ENCODE measurements at places on chromosomes 2 and 18. TPM values are rescaled to one million over a fixed set of nuclear protein-coding genes. Genes with fewer than 3 reads are reported as not detected.

Gene PLGLB1
- total RNA-seq, result 6.3 TPM

Gene NGEF
- 12.0 TPM for total RNA-seq

Gene KRTCAP3
- total RNA-seq, result 65.7 TPM

Gene IL37
- 0.29 TPM for total RNA-seq

Gene UCN
- 3.1 TPM for total RNA-seq

Gene RUFY4
- total RNA-seq, result 0.17 TPM

- DNase-seq, result no peak
These were observed 7.3 kb upstream of the SLC39A10 start for GRCh38 chr2:195649629-195650190.

- no peak for DNase-seq
These were observed 49.0 kb downstream of the MAP2 start for GRCh38 chr2:209472871-209473270.

DNA sequence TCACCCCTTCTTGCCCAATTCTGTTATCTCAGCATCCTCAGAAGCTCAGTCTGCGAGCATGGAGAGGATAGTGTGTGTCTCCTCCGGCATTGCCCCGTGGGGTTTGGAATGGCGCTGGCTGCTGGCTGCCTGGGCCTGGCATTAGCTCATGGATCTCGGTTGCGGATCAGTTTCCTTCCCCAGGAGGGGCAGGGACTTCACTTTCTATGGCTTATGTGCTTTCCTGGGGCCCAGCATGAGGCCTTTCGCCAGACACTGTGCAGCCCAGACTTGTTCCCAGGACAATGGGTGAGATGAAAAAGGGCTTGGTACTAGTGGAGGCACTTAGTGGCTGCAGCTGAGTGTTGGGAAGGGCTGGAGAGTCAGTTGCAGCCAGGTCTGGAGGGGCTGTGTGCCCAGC, 143.3 kb downstream of the GLI2 start:
- DNase-seq, result no peak

DNA sequence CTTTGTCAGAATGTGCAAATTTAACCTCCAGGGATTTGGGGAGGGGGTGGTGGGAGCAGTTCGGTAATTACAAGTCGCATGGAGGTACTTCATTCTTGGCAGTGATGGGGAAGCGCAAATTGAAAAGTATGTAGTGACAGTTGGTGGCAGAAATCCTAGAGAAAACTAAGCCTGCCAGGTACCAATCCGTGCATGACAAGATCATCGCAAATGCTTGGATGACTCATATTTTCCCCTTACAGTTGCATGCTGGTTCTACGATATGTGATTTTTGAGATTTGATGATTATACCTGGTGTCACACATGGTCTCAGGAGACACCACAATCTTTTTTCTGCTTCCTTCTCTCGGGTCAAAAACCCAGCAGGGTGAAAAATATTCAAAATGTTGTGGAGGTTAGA, 479.7 kb upstream of the ID2 start:
- DNase-seq, result no peak

DNA sequence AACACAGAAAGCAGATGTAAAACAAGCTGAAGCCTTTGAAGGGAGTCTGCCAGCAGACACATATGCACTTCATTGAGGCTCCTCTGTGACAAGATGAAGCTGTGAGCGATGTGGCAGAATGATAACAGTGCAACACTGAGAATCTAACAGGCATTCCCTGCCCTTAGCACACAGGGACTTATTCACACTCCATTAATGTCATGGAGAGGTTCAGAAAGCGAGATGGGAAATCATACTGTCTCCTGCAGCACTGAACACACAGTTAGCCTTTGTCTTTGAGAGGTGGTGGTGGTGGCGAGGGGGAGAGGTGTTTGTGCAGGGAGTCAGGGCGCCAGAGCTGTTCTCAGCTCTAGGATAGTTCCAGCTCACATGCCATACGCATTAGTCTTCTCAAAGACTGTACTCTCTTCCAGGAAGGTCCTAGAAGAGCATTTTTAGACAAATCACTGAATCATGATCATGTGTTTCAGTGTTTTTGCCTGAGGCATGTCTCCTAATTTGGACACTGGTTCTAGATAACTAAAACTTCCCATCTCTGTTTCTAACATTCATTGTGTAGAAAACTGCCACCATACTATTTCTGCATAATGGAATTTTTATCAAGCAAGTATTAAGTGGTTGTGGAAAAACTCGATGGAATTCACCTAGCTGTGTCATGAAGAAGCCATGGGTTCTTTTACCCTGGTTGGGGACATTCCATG, 93.5 kb upstream of the ITGB6 start:
- no peak for DNase-seq

DNA sequence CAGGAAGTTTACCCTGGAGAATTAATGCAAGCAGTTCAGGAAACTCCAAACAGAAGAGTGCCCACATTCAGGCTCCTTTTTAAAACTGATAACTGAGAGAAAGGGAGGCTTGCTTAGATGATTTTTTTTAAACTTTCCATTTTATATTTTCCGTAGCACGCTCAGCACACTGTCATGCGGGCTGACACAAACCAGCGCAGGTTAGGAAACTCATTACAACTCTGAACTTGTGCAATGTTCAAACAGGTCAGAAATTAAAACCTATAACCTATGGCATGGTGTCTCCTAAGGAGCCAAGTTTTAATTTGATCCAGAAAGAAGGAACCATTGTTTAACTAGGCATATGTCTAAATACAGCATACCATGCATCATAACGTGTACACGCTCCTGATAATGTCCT, 117.7 kb upstream of the SMIM21 start:
- no peak for DNase-seq

GRCh38 chr2:4140281-4140970, 437.1 kb downstream of the DCDC2C start:
- no peak for DNase-seq

GRCh38 chr2:202377207-202377761, 1.2 kb downstream of the BMPR2 start:
- DNase-seq, result peak; percentile 25

DNA sequence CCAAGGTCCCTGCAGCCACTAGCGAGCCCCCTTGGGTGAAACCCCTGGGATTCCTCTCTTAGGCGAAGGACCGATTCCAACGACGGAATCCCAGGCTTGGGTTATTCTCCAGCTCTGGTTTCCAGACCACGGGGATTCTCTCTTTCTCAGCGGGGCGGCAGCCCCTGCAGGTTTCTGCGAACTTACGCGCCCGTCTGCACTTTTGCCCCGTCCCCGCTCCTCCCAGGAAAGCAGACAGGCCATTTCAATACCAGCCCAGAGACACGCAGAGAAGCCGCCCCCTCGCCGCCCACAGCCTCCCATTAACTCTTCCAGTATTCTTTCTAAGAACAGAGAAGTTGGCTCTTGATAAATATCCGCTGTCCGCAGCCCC, 1.2 kb downstream of the CBLN2 start:
- no peak for DNase-seq

DNA sequence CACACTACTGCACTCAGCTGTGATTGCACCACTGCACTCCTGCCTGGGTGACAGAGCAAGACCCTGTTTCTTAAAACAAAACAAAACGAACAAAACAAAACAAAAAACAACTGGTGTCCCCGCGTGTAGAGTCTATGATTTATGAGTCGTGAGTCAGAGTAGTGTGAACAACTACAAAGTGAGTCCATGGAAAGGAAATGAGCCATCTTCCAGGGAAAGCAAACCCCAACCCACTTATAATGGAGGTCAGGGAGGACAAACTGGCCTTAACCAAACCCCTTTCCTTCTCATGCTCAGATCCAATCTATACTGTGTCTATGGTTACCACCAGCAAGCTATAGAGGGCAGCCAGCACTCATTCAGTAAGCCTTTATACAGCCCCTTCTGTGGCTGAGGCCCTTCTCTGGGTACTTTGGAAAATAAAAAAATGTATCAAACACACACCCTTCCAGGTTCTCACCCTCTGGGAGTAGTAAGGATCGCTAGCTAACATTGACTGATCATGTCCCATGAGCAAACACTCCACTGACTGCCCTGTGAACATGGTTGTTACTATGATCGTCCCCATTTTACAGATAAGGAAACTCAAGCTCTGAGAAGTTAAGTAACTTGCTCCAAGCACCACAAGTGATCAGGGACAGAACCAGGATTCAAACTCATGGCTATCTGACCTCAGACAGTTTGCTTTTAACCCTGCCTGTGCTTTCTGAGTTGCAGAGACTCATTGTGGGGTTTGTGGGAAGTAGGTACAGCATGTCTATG, 24.7 kb upstream of the COLEC12 start:
- DNase-seq, result no peak

GRCh38 chr2:111117598-111118480, 2.9 kb upstream of the BCL2L11 start:
- DNase-seq, result peak; percentile 17

DNA sequence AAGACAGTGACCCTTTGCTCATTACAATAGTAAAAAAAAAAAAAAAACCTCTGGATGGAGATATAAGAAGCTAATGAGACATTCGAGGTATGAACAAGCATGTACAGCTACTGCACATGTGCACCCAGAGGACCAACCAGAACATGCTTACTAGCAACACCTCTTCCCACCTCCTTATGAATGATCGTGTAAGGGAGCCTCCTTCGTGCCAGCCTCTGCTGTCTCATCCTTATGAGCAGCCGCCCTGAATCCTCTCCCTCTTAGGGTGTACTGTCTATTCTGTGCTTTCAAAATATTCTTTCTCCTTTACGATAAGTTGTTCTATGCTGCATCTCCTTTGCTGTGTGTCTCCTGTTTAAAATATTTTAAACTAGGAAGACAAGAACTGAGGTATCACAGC, 91.4 kb upstream of the ACSL3 start:
- DNase-seq, result no peak

GRCh38 chr2:23756593-23757292, 170.2 kb downstream of the ATAD2B start:
- DNase-seq, result no peak

GRCh38 chr18:23087352-23087751, 47.9 kb upstream of the CABLES1 start:
- no peak for DNase-seq

DNA sequence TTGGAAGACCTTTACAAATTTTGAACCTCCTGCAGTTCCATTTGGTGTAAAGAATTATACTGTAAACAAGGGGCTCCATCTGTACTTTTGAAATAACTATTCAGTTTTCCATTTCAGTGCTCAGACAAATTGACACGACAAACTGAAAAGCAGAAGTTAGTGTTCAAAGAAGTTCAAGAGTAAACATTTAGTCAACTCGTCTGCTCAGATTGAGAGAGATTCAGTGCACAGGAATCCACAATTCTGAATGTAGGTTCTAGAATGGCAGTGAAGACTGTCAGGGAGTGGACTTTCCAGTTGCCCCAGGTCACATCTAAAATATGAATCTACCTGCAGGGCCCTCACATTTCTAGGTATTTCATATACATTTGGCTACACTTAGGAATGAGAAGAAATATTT, 322.3 kb upstream of the TCF4 start:
- DNase-seq, result no peak

- no peak for DNase-seq
These were observed 42.6 kb downstream of the SESTD1 start for GRCh38 chr2:179222076-179222475.

DNA sequence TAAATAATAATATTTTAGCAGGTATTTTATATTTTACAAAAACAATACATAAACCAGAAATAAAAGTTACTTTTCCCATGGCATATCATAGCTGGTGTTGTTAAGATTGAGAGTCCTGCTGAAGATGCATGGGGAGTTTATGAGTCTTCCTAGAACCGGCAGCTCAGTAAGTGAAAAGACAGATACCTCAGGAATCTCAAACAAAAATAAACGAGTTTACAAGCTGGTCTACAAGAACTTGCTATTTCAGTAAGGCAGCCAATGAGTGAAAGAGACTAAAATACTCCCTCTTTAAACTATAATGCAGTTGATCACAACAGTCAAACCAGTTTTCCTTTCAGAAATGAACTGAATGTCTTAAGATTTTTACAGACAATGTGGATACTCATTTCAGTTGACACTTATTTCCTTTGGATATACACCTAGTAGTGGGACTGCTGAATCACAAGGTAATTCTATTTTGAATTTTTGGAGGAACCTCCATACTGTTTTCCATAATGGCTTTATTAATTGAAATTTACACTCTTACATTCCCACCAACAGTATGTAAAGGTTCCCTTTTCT, 8.9 kb downstream of the GAREM1 start:
- no peak for DNase-seq

GRCh38 chr2:127039387-127040031, 67.4 kb downstream of the BIN1 start:
- DNase-seq, result no peak

- DNase-seq, result no peak
These were observed 32.6 kb downstream of the VIT start for GRCh38 chr2:36729067-36729466.

GRCh38 chr2:191215666-191216065, 29.5 kb upstream of the MYO1B start:
- no peak for DNase-seq

DNA sequence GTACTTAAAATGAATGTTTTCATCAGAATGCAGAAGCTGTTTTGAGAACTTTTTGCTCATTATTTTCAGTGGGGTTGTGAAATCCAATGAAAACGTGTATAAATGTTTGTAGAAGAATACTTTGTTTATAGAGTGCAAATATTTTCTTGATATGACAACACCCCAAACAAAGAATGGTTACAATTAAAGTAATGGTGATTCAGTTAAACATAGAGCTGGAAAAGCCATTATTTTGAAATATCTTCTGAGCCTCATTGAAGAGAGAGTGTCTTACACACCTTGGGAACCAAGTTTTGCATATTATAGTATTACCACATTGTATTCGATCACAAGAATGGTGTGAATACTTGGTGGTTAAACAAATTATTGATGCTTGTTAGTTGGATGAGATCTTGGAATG, 48.7 kb downstream of the SPTBN1 start:
- no peak for DNase-seq

GRCh38 chr2:107174171-107174570, 288.2 kb upstream of the ST6GAL2 start:
- DNase-seq, result no peak

DNA sequence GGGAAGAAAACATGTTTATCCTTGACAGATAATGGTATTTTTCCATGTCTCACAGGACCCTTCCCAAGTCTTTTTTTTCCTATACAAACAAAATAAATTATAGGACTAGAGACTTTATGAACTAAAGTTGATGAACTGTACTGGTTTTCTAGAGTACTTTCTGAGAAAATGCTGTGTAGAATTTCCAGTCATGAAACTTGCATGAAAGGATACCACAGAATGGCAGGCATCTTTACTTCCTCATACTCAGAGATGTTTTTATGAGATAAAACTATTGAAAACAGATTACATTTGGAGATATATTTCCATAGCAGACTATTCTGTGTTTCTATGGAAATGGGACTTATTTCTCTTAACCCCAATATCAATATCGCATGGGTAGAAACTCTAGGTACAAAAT, 403.5 kb downstream of the PARD3B start:
- DNase-seq, result no peak

- no peak for DNase-seq
These were observed 425.1 kb downstream of the RND3 start for GRCh38 chr2:150062416-150062815.

DNA sequence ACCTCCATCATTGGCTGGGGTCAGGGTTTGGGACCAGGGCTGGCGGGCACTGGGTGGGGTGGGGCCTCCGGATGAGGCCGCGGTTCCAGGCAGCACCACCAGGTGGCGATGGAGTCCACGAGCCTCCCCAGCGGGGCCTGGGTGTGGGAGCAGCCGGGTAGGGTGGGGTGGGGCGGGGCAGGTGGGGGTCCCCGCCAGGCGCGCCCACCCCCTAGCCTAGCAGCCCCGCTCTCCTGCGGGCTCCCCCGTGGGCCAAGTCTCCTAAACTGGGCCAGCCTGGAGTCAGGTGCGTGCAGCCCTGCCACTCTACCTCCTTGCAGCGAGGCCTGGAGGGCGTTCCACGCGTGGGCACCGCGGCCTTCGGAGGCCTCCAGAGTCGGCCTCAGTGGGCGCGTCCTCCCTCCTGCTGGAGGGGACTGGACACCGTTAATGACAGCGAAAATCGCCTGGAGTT, 187.5 kb downstream of the TWIST2 start:
- peak; percentile 32 for DNase-seq

GRCh38 chr2:159497256-159497655, 119.1 kb downstream of the BAZ2B start:
- DNase-seq, result no peak
